ENCODE measurements at places on chromosomes 16 and 17.

GRCh38 chr17:80971704-80972304, 19.8 kb upstream of the CHMP6 start:
- no peak for DNase-seq

GRCh38 chr17:53227111-53227510, 595.6 kb upstream of the KIF2B start:
- DNase-seq = no peak

DNA sequence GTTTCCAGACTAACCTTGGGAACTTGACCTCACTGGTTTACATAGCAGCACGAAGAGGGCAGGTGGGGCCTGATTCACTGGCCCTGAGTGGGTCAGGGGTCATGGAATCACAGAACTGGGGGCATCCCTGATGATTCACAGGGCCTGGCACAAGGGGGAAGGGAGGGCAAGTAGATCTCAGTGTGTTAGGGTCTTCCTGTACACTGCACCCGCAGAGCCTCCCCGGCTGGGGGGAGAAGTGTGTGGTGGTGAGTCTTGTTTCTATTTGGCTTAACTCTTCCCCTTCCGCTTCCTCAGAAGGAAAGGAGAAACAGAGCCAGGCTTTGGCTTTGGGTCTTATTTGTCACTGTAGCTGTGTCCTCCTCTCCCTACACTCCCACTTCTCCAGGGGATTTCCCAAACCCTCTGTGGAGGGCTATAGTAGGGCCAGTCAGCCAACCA, 3.7 kb downstream of the STARD3 start:
- DNase-seq = no peak

DNA sequence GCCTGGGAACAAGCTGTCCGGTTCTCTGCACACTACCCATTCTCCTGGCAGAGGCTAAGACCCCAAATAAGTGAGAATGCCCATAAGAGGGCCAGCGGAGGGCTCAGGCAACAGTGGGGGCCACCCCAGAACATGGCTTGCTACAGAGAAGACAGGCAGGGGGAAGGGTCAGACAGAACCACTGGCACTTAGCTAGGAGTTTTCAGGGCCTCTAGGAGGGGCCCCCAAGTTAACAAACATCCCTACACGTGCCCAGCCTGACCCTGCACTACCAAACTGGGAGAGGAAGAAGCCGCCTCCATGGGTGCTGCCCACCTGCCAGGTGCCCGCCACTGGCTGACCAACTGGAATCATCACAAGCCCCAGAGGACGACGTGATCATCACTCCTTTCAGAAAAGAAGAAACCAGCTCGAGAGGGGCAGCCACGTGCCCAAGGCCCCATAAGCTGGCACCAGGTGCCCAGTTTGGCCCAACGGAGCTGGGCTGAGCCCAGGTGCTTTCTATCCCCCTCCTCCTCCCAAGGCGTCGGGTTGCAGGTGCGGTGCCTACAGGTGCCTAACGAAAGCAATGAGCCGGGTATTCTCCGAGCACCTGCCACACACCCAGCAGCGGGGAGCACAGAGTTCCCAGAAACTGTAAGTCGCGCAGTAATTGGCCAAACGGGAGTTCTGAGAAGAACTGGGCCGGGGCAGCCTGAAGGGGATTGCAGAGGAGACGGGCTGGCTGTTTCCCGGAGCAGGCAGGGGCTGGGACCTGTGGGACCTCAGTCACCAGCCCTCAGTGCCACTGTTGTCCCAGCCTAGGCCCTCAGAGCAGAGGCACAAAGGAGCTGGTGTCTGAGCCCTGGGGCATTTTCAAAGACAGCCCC, 13.2 kb downstream of the RPH3AL start:
- DNase-seq = no peak

- no peak for DNase-seq
These were observed 309.3 kb downstream of the SLC39A11 start for GRCh38 chr17:72782985-72783701.

- DNase-seq = no peak
These were observed 139.6 kb upstream of the FAM20A start for GRCh38 chr17:68740555-68741447.

- DNase-seq = no peak
These were observed 35.8 kb upstream of the IL34 start for GRCh38 chr16:70610273-70611223.

- no peak for DNase-seq
These were observed 84.2 kb downstream of the ABCA8 start for GRCh38 chr17:68870976-68871375.
